NCI-H2081 (cell line): ENCODE measurements at places on chromosomes 16 and 17.
A peak's percentile ranks its signal among the peaks of the same experiment; 100 is the strongest.

GRCh38 chr16:12876778-12877177, 24.6 kb upstream of the SHISA9 start:
- DNase-seq, result no peak

DNA sequence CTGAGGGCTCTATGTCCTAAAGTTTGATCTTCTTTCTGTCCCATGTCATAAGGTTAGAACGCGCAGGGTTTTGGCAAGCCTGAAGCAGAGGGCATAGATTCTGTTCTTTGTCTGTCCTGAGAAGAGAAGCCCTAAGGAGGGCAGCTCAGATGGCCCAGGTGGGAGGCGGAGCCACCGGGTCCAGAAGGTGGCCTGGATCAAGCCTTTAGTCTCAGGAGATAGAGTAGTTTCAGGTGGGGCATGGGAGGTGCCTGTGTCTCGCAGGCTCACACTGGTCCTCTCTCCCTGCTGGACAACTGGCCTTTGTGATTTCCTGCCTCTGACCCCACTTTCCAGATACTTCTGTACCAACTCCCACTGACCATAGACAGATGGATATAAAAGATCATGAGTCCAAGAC, 44.2 kb upstream of the DNAJA2 start:
- no peak for DNase-seq

DNA sequence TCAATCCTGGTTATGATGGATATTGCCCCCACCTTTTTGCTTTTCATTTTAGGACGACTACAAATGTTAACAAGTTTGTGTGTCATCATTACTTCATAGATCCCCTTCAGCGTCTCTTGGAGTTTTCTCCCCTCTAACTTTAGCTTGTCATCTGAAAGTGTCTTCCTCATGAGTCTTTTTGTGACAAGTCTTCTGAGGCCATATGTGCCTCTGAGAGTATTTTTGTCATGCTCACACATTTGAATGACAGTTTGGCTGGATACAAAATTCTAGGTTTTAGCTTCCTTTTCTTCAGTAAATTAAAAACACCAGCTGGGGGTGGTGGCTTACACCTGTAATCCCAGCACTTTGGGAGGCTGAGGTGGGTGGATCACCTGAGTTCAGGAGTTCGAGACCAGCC, 203.8 kb upstream of the CHMP6 start:
- no peak for DNase-seq

DNA sequence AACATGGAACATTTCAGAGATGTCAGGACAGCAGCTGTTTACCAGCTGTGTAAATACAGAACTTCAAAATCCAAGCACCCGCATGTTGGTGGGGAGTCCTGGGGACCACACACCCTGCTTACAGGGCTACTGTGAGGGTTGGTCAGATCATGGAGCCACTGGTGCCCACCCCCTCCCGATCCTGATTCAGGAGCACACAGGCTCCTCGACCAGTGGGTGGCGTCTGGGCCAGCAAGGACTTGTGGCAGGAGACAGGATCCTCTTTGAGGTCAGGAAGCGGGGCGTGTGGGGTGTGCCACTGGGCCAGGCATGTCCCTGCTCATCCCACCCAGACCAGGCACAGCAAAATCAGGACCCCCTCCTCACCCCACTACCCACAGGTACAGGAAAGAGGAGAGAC, 83.6 kb downstream of the SDK2 start:
- no peak for DNase-seq

DNA sequence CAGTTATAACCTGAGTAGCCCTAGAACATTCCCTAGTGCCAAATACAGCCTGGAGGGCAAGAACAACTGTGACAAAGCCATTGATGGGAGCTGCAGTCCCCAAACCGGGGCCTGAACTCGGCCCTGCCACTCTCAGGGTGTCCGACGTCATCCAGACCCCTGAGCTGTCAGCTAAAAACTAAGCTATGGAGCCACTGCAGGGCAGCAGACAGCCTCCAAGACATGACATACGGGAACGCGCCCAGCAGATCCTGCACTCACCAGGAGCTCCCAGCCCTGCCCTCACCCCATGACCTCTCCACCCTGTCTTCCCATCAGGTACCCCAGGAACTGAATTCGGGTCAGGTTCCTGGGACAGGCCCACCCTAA, 28.4 kb downstream of the KDM8 start:
- DNase-seq, result no peak

- no peak for DNase-seq
Observed at GRCh38 chr17:17728550-17729251, 47.4 kb downstream of the RAI1 start.

GRCh38 chr17:44331249-44331760, 6.7 kb upstream of the SLC25A39 start:
- peak; percentile 86 for DNase-seq

GRCh38 chr16:23930791-23931190, 95.0 kb downstream of the PRKCB start:
- DNase-seq, result no peak

DNA sequence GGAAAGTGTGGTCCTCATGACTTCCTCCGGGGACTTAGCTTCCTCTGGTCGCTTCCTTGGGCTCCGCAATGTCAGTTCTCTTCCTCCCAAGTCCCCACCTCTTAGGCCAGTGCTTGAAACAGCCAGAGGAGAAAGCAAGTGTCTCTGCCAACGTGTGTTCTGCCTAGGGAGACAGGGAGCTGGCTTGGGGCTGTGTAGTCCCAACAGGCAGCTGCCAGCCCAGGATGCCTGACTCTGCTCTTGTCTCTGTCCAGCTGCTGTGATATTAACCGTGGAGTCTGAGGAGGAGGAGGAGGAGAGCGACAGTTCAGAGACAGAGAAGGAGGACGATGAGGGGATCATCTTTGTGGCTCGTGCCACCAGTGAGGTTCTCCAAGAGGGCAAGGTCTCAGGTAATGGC, 13.5 kb upstream of the PLEKHG4 start:
- DNase-seq, result no peak

- DNase-seq, result no peak
Observed at GRCh38 chr16:70725024-70725911, 39.4 kb upstream of the MTSS2 start.

DNA sequence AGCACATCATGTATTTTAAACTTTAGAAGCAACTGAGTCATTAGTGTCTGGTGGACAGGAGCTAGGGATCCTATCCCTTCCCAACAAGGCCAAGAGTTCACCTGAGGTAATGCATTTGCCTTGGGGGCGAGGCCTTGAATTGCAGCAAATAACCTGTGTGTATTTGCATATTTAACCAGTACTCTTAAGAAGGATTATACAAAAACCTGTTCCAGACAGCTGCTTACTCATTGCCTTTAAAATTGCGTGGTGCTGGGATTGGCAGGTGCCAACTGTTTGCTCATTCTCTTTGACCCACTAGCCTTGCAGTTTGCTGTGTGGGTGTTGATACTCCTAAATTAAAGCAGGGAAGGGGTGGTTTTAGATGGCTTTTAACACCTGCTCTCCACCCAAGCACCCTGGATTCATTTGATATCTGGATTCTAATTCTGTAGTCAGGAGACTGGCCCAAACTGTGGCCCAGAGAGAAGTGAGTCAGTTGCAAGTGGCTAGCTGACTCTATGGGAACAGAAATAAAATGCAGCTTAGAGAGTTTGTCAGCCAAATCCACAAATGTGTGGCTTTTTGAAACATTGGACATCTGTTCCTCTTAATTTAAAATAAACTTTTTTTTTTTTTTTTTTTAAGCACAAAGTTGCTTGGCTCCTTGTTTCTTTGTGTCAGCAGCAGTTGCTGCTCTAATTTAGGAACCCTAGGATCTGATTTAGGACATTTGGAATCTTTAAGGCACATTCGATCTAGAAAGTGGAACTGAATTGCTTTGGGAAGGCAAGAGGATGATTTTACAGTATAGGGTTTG, 46.9 kb downstream of the TUBD1 start:
- peak; percentile 100 for DNase-seq

DNA sequence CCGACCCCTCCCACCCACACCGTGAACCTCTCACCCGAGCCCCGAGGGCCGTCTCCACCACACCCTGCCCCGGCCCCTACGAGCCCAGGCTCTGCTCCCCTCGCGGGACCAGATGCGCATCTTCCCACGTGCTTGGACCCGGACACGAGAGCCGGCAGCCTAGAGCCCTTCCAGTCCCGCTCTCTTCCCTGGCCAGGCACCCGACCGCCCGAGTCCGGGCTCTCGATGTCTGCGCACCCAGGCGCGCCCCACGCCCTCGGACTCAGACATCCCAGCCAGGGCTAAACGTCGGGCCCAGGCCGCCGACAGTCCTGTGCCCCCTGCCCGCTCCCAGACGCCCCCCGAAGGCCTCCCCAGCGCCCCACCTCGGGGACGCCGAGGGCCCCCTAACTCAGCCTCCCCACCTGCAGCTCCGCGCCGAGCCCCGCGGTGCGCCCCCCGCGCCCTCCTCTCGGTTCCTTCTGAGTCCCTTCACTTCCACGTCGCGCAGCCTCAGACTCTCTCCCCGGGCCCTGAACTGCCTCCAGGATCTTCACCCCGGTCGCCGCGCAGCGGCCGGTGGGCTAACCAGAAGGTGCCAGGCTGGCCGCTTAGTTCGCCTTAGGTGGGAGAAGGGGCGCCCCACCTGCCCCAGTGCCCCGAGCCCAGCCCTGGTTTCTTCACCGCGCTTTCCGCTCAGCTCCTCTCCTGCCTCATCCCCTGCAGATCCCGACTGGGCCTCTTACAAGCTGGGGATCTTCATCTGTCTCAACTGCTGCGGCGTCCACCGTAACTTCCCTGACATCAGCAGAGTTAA, 688 bp downstream of the ADAP2 start:
- no peak for DNase-seq

GRCh38 chr17:79945591-79946255, 89.9 kb downstream of the TBC1D16 start:
- DNase-seq, result no peak

- no peak for DNase-seq
Observed at GRCh38 chr17:806781-807522, 24.8 kb downstream of the MRM3 start.

GRCh38 chr17:21041741-21042457, 912 bp downstream of the USP22 start:
- peak; percentile 61 for DNase-seq

GRCh38 chr17:59829217-59830006, 63.3 kb downstream of the TUBD1 start:
- peak; percentile 97 for DNase-seq

- no peak for DNase-seq
Observed at GRCh38 chr17:48344251-48344650, 85.8 kb downstream of the SKAP1 start.

DNA sequence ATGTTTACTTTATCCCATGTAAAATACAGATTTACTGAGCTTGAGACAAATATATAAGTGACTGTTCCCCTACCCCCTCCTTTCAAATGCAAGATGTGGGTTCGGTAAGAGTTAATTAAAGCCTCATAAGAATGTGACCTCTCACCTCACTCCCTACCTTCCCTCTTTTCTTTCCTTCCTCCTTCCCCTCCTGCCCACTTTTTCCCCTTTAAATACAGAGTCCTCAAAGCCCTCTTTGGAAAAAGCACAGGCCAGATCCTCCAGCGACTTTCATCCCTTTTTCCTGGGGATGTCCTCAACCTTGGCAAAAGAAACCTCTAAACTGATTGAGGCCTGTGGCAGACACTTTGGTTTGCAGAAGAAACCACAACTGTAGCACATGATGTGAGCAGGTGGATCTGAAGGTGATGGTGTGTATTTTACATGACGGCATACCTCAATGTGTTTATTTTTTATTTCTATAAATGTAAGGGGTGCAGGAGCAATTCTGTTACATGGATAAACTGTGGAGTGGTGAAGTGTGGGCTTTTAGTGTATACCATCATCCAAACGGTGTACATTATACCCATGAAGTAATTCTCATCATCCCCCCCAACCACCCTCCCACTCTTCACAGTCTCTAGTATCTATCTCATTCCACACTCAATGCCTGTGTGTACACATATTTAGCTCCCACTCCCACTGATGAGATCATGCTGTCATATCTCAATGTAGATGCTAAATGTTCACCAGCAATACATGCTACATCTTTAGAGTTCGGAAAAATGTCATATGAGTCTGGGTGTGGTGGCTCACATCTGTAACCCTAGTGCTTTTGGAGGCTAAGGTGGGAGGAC, 77.7 kb downstream of the XYLT1 start:
- no peak for DNase-seq

DNA sequence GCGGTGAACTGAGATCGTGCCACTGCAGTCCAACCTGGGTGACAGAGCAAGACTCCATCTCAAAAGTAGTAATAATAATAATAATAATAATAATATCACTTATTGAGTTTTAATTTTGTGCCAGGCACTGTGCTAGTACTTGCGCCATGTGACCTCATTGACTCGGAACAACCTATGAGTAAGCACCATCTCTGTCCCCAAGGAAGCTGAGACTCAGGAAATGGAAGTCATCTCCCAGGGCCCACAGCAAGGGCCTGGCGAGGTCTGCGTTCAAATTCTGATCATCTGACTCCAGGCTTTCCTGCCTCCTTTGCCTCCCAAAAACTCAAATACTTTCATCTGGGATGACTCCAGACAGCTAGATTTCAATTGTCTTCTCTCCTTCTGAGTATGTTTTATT, 162.9 kb downstream of the SEC14L1 start:
- no peak for DNase-seq

GRCh38 chr17:17448076-17448475, 28.7 kb upstream of the MED9 start:
- no peak for DNase-seq

- DNase-seq, result peak; percentile 89
Observed at GRCh38 chr17:78168242-78168902, at the start of gene SYNGR2. TSS of gene SYNGR2 (plus strand) at chr17:78168581. CDS start at chr17:78168617, 36 bp downstream.

DNA sequence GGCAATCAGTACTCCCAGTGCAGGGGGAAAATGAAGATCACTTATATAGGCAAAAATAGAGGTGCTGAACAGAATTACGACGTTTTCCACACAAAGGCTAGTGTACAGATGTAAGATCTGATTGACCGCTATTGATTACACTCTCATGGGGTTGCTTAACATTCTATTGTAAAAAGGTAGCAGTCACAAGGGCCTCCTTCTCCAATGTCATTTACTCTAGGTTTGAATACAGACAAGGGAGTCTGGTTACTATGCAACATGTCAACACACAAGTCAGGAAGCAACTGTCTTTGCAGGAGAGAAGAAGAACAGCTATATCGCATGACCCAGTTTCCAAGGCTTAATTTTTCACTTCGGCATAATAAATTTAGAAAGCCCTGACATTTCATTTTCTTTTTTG, 7.9 kb downstream of the KRT37 start:
- no peak for DNase-seq

DNA sequence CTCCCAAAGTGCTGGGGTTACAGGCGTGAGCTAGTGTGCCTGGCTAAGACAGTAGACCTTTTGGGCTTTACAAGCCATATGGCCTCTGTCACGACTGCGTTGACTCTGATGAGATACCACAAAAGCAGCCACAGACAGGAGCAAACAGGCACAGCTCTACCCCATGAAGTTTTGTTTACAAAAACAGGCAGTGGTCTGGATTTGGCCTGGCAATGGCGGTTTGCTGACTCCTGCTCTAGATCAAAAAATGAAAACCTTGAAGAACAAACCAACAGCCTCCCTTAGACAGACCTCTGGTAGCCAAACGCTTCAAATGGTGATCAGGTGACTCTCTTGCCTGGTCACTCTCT, 20.7 kb downstream of the SLC43A2 start:
- DNase-seq, result no peak

GRCh38 chr17:5092218-5093010, 14.1 kb downstream of the ZFP3 start:
- DNase-seq, result no peak
